ENCODE measurements at places on chromosomes 2 and 18.

DNA sequence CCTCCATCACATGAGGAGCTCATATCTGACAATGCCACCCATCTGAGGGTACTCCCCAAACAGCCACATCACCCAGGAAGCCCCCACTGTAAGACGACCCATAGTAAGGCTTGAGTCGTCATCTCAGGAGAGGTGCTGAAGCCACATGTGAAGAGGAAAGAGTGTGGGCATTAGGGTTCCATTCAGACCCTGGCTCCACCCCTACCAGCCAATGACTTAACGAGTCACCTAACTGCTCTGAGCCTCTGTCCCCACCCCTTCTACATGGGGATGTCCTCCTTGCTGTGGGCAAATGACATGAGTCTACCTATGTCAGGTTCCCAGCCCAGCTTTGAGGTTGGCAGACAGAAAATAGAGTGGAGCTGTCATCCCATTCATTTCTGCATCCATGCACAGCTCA is 46.3 kb downstream of the C1QL2 start:
- DNase-seq = no peak

GRCh38 chr18:61666876-61667590 is 225.8 kb downstream of the RNF152 start:
- DNase-seq = no peak

DNA sequence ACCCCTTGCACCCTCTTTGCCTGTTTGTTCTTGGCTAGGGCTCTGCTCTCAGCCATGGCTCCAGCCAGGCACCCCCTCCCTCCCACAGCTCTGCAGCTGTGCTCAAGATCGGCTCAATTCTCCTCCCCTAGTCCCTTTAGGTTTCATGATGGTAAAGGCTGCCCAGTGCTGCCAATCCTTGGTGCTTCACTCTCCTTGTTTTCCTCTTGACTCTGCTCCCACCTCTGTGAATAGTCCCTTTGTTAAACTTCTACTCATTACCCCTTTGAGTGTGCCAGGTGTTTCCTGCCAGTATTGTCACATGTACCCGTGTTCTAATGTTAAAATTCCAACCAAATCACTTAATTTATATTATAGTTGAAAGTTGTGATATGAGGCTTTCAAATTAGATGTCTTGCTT is 101.0 kb upstream of the CERS6 start:
- DNase-seq = no peak

GRCh38 chr2:211216221-211216620 is 659.8 kb downstream of the CPS1 start:
- DNase-seq = peak; percentile 19

GRCh38 chr2:40746191-40746590 is 294.3 kb upstream of the SLC8A1 start:
- no peak for DNase-seq

DNA sequence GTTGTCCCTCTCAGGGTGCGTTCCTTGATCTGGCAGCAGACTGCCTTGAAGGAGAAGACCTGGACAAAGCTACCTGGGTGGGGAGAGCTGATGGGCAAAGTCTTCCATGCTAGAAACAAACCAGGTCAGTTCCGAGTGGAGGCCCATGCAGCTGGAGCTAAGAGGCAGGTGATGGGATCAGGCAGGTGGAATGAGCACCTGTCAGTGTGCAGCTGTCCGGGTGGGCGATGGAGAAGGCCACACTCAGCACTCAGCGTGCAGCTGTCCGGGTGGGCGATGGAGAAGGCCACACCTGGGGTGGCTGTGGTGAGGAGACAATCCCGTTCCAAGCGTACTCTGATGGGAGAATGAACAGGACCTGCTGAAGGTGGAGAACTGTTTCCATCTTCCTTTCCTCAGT is 237.3 kb upstream of the MYT1L start:
- DNase-seq = no peak

GRCh38 chr2:72524071-72524470 is 301.8 kb downstream of the EXOC6B start:
- DNase-seq = no peak

DNA sequence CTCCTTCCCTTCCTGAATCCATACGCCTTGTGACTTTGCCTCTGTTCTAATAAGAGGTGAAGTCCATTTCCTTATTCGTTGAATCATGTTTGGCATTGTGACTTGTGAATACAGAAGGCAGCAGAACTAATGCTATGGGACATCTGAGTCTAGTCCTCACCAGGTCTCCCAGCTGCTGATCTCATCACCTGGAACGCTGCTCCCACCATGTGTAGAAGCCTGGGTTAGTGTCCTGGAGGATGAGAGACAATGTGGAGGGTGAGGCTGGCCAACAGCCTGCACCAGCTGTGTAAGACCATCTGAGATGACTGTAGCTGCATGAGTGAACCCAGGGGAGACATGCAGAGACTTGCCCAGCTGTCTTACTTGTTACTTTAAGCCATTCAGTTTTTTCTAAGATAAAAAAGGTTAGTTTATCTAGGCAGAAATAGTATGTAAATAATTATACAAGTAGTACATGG is 3.5 kb upstream of the HAAO start:
- DNase-seq = peak; percentile 33

- DNase-seq = peak; percentile 34
These were observed 156.0 kb downstream of the TFCP2L1 start for GRCh38 chr2:121128741-121129659.

DNA sequence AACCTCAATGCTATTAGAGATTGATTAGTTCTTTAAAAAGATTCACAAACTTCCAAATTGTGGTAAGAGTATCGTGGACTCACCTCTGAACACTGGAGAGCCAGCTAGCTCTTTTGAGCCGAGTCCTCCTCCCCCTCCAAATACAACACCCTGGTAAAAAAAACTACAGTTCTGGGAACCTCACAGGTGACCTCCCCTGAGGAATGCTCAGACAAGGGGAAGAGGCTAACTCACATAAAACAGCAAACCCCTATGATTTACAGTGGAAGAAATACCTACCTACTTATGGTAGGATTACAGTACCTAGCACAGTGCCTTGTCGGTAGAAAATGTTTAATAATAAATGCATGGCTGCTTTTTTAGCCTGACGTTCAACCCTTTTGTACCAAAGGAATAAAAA is 8.4 kb downstream of the ZNF24 start:
- DNase-seq = no peak

DNA sequence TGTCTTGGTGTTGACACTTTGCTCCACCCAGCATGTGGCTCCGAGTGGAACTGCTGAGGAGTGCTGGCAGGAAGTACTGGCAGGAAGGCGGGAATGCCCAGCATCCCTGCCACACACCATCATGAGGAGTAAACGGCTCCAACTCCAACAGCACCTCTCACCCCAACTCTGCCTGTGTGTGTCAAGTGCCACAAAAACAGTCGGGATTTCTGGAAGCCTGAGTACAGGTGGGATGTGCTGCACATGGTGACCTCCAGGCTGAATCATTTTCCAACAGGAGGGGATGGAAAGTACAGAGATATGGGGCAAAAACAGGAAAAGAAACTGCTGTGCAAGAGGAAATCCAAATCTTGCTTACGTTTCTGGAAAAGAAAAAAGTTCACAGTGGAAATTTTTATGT is 53.6 kb downstream of the PARD6G start:
- DNase-seq = no peak

DNA sequence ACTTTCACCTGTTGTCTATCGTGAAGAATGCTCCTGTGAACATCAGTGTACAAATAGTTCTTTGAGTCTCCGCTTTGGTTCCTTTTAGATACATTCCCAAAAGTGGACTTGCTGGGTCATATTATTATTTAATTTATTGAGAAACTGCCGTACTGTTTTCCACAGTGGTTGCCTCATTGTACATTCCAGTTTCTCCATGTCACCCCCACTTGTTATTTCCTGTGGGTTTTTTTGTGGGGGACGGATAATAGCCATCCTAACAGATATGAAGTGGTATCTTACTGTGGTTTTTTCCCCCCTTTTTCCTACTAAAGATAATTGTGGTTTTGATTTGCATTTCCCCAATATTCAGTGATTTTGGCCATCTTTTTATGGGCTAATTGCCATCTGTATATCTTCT is 53.8 kb downstream of the SMCHD1 start:
- peak; percentile 75 for DNase-seq

DNA sequence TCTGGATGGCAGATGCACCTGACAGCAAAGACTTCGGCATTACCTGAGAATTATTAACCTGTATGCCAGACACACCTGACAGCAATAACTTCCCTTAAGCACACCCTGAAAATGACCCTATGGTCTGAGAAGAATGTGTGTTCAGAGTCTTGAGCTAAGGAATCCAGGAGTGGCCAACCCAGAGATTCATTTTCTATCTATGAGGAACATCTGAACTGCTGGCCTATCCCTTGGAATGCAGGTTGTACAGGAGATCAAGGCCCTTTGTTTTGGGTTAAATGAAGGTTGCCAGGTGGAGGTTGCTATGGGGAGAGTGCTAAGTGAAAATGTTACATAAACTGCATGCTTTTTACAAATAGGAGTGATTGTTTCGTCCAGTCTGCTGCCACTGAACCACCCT is 200.9 kb upstream of the MEIS1 start:
- DNase-seq = no peak

- DNase-seq = no peak
These were observed 239.3 kb upstream of the MYT1L start for GRCh38 chr2:2570360-2570759.

DNA sequence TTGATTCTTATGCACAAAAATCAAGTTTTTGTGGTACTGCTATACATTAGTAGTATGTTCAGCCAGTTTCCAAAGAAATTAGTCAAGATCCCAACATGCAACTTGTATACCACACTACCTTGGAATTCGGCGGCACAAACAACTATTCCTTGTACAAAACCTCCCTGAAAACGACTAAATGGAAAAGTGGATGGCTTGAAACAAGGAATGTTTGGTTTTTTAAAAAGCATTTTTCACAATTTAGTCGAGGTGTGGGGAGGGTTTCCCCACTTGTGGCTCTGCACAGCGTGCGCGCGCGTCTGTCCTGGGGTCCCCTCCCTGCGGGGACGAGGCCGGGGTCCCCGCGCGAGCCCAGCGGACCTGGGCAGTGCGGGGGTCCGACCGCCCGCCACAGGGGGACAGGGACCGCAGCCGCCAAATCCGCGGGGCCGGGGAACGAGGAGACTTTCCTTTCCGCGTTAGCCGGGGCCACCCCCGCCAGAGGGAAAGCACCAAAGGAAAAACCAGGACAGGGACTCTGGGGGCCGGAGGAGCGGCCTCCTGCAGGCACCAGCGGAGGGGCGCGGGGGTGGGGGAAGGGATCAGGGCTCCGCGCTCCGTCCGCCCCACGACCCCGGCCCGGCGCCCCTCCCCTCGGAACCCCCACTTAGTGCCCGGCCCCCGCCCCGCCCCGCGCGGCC is 534 bp upstream of the SOCS6 start:
- DNase-seq = peak; percentile 29

- no peak for DNase-seq
These were observed 74.4 kb upstream of the SCN7A start for GRCh38 chr2:166568409-166568808.
